Left ventricle myocardium superior (tissue), 1 donor: ENCODE measurements at places on chromosomes 6 and 20. TPM values are rescaled to one million over a fixed set of nuclear protein-coding genes. Genes with fewer than 3 reads are reported as not detected.

The ZC2HC1B gene
- total RNA-seq, result not detected

The PCSK2 gene
- total RNA-seq, result 1.7 TPM

The PHACTR1 gene
- 124 TPM for total RNA-seq

The FHL5 gene
- 6.9 TPM for total RNA-seq

The BAG2 gene
- total RNA-seq, result 14.8 TPM

The RARS2 gene
- 19.2 TPM for total RNA-seq

The SYCP2 gene
- 2.8 TPM for total RNA-seq

The ME1 gene
- 24.9 TPM for total RNA-seq

The GTSF1L gene
- total RNA-seq, result not detected

The OR2J3 gene
- total RNA-seq, result not detected
